RWPE1 (cell line): ENCODE measurements at places on chromosomes 4 and X.

DNA sequence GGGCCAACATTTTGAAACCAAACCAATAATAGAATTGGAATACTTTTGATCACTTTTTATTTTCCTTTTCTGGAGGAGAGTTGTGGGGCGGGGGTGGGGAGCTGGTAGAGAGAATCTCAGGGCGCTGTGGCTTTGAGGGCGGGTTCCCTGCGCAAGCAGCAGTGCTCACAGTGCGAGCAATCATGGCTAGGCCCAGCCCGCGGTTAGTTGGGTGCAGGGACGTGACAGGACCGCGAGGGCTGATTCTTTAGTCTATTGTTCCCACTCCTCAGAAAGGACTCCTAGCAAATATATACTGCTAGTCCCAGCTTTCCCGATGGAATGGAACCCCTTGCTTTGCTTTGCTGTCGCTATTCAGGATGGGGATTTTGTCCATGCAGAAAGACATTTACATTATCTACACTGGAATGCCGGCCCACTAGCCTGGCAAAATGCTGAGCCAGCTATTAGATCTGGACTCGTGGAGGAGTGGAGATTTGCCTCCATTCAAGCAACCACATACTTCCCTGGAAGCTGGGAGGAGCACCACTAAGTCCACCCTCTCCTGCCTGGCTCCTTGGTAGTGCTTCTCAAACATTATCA is 23.9 kb upstream of the APLN start:
- no peak for DNase-seq

DNA sequence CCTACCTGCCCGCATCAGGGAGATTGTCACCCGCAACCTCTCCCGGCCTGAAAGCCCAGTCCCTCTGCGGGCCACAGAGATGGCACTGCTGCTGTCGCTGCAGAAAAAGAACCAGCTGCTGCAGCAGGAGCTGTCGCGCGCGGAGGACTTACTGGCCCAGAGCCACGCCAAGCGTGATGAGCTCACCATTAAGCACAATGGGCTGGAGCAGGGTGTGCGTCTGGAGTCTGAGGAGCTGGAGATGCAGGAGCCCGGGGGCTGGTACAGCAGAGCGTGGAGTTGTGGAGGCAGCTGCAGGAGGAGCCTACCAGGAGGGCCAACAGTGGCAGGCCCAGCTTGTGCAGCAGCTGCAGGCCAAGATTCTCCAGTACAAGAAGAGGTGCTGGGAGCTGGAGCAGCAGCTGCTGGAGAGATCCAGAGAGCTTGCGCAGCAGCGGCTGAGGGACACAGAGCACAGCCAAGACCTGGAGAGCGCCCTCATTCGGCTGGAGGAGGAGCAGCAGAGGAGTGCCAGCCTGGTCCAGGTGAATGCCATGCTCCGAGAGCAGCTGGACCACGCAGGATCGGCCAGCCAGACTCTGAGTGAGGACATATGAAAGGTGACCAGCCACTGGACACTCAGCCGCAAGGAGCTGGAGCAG is 11.3 kb downstream of the SMIM10L2A start:
- no peak for DNase-seq

- DNase-seq = no peak
Measured at GRCh38 chr4:150939530-150939929, 75.6 kb downstream of the LRBA start.

GRCh38 chr4:156746111-156746510 is 225.5 kb downstream of the PDGFC start:
- no peak for DNase-seq

DNA sequence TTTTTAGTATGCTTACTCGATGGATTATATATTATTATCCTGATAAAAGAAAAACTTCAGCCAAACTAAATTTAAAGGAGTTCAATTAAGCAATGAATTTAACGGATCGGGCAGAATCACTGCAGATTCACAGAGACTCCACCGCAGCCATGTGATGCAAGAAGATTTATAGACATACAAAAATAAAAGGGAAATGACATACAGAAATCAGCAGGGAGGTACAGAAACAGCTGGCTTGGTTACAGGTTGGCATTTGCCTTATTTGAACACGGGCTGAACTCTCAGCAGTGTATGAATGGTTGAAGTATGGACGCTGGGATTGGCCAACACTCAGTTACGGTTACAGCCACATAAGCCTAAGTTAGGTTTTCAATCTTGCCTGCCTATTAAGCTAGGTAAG is 35.4 kb upstream of the DHRSX start:
- DNase-seq = no peak

- DNase-seq = no peak
Measured at GRCh38 chr4:187270154-187270553, 546.5 kb upstream of the FAT1 start.

DNA sequence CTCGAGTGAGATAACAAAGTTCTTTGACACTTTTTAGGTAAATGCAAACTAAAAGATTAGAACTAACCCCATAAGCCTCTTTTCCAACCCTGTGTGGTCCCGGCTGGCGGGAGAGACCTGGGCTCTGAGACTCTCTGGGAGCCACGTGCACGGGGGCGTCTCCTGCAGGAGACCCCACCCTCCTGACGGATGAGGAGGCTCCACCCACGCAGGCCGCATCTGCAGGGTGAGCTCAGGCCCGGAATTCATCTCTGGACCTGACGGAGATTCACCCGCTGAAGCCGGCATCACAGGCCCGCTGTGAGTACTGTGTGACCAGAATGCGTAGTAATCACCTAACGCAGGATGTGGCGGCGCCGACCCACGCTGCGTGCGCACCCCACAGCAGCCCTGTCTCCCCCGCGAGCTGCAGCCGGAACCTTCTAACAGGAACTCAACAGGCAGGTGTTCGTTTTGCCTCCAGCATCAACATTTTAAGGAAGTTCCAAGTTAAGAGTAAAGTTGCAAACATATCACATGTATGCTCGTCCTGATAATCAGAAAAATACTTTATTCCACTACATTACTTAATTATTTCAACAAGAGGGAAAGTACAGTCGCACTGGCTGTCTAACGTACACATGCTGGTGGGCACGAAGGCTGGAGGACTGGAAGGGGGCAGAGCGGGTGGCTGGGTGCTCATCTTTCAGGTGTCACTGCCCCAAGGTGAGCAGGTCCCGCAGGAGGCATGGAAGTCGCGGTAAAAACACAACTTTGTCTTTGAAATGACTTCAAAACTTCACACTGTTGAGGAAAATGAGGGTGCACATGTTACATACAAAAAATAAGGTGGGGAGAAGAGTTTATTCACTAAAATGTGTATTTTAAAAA is 44.5 kb downstream of the FGFRL1 start:
- DNase-seq = no peak

DNA sequence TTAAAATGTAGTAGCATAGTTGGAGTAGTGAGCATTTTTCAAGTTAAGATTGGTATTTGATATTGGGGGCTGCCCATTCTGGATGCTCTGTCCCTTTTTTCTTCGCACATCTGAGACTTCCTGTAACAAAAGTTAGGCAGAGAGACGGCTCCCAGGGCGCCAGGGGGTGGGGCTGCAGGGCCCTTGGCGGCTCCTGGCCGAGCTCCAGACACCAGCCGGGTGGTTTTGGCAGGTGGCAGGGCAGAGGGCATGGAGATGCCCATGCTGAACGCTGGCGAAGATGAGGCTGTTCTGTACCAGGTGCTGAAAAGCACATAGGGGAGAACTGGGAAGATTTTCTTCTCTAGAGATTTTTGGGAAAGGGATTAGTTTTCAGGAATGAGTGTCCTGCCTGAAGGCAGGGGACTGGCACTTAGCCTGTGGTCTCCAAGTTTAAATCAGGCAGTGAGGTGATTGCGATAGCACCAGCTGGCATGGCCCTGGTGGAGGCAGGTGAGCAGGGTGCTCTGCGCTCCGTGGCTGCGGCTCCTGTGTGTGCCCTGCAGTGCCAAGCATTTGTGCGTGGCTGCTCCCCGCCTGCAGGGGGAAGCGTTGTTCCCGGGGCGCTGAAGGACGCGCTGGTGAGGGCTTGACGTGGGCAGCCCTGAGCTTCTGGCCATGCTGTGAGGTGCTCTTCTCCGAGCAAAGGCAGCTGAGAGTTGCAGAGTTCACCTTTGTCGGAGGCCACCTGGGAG is 23.6 kb upstream of the HGFAC start:
- no peak for DNase-seq

DNA sequence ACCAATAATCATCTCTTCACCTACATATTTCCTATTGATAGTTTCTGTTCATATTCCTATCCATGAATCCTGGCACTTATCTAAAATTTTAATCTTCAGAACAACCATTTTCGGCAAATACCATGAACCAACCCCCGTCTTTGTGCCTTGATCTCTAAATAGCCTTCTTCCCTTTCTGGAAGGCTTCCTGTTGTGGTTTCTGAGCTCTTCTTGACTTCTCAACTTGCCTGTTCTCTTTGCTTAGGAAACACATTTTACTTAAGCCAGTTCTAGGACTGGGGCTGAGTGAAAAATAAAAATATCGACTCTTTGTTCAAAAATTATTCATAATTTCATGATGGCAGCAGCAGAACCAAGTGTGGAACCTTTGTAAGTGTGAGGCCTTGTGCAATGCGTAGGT is 882.4 kb downstream of the C4orf33 start:
- no peak for DNase-seq

DNA sequence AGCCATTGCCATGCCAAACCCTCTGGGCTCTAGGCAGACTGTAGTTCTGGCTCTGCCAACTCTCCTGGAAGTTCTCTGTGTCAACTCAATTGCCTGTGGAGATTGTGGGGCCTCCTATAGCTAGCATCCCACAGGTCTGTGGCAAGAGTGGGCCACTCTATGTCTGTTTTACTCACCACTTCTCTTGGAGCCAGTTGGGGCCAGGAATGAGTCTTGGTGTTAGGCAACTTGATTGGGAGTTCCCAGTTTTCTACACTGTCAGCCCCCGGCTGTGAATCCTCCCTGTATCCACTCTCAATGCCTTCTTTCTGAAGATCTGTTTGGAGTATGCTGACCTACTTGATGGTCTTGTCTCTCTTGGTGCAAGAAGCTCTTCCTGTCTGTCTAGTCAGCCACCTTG is 48.2 kb upstream of the EPGN start:
- DNase-seq = no peak

- DNase-seq = no peak
Measured at GRCh38 chrX:72216973-72217372, 21.9 kb downstream of the ERCC6L start.

DNA sequence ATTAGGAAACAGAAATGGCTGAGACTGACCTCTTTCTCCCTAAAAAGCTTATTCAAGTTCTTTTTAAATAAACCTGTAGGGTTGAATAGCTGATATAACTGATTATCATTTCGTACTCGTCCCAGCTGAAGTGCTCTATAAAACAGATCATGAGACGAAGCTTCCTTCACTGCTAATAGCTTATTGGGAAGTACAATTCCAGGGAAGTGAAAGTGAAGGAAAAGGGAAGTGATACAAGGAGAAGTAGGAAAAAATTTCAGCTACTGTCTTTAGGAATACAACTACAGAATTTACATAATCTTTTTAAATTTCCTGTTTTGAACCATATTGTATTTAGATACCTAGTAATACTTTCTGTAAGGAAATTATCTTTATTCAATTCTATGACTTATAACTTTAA is 103.0 kb downstream of the SNCA start:
- no peak for DNase-seq

GRCh38 chr4:123578276-123579029 is 181.9 kb downstream of the SPRY1 start:
- DNase-seq = no peak

GRCh38 chr4:107131295-107131694 is 95.2 kb upstream of the DKK2 start:
- no peak for DNase-seq

DNA sequence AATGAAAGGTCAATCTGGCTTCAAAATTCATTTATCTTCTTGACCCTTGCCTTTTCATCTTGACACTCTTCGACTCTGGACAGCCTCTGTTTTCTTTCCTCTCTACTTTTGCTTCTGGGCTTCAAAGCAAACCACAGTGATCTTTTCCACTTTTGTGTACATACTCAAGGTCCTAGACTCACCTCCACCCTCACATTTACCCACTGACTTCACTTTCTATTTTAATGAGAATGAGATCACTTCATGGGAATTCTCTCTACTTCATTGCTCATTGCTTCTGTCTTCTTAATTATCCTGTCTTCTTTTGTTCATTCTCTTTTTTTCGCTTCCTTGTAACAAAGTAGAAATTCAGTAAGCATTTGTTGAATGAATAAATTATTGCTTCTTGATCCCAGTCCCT is 330.1 kb upstream of the HAND2 start:
- no peak for DNase-seq
